ENCODE measurements at places on chromosomes 13 and 19.

GRCh38 chr13:50934735-50935435 is 25.3 kb downstream of the RNASEH2B start:
- DNase-seq = no peak

GRCh38 chr19:4759388-4760284 is 31.9 kb upstream of the FEM1A start:
- peak; percentile 73 for DNase-seq

- DNase-seq = no peak
Observed at GRCh38 chr13:74067818-74068217, 66.4 kb downstream of the KLF12 start.

- no peak for DNase-seq
Observed at GRCh38 chr13:52947921-52948373, 80.7 kb upstream of the OLFM4 start.

GRCh38 chr19:4337906-4338440 is 654 bp downstream of the STAP2 start:
- DNase-seq = no peak

DNA sequence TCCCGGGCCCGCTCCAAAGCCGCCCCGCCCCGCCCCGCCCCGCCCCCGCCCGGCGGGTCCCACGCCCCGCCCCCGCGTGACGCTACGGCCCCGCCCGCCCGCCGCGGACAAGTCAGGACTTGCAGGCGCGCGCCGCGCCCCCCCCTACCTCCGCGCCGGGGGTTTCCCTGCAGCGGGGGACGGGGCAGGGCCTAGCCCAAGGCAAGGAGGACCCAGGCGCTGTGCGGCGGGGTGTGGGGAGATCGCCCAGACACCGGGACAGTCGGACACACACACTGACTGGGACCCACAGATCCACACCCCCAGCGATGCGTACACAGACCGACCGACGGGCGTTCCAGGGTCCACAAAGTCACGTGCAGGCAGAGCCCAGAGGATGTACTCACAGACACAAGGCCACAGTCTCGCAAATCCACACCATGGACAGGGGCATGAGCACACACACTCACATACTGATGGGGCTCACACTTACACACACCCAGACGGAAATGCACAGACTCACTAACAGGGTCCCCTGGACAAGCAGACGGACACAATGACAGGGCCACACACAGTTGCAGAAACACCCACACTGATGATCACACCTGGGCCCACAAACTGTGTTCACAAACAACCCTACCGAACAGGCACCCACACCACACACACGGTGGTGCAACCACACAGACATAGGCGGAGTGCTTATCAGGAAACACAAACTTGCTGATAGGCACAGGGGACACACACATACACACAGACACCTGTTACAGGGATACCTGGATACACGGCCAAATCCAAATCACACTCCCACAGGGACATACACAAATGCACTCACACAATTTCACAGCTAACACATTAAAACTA is 436 bp upstream of the BBC3 start:
- DNase-seq = peak; percentile 94

- no peak for DNase-seq
Observed at GRCh38 chr13:71877256-71877653, 10.3 kb upstream of the DACH1 start.

DNA sequence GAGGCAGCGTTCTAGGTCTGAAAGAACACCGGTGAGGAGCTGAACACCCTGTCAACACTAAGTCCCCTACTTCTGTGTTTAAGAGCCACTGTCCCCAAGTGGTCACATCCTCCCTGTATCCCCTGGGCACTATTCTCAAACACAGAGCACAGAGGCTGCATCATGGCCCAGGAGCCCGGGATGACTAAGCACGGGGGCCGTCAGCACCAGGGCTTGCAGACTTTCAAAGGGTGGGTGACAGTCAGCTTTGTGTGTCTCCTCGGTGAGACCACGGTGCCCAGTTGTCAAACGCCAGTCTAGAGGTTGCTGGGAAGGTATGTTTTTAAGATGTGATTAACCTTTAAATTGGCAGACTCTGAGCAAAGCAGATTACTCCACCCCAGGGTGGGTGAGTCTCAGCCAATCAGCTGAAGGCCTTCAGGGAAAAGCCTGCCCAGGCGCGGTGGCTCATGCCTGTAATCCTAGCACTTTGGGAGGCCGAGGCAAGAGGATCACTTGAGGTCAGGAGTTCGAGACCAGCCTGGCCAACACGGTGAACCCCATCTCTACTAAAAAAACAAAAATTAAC is 8.0 kb downstream of the MAP2K2 start:
- no peak for DNase-seq

DNA sequence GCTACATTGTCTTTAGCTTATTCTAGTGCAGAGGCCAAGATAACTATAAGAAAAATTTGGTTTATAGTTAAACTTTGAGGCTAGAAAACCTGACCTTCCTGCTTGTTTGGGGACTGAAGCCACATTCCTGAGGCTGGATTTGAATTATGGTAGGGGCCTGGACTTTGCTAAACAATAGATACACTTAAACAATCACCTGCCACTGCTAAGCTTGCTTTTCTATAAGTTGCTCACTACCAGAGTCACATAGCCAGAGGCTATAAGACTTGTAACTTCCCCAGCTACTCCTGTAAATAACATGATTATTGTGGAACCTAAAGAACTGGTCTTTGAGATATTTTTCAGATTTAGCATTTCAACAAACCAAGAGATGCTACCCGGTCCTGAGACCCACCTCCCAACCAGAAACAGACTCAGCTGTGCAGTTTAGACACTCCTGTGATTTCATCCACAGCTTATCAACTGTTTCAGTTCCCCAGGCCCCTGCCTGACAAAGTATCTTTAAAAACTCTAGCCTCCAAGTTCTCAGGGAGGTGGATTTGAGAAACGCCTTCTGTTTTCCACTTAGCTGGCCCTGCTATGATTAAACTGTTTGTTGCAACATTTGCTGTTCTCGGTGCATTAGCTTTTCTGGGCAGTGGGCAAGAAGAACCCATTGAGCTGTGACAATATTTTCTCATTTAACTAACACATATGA is 77.7 kb downstream of the MIPEP start:
- DNase-seq = no peak

All from CD4-positive, alpha-beta T cell treated with Interleukin-17A for 1 hour (primary cell).